ENCODE measurements at places on chromosomes 5 and 9.

DNA sequence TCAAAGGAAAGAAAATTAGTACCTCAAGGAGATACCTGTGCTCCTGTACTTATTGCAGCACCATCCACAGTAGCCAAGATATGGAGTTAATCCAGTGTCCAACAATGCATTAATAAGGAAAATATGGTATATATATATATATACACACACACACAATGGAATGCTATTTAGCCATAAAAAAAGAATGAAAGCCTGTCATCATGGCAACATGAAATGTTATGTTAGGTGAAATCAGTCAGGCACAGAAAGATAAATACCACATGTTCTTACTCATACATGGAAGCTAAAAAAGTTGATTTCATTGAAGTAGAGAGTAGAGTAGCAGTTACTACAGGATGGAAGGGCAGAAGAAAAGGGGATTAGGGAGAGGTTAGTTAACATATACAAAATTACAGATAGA lies 601.5 kb downstream of the ANXA1 start:
- no peak for DNase-seq

DNA sequence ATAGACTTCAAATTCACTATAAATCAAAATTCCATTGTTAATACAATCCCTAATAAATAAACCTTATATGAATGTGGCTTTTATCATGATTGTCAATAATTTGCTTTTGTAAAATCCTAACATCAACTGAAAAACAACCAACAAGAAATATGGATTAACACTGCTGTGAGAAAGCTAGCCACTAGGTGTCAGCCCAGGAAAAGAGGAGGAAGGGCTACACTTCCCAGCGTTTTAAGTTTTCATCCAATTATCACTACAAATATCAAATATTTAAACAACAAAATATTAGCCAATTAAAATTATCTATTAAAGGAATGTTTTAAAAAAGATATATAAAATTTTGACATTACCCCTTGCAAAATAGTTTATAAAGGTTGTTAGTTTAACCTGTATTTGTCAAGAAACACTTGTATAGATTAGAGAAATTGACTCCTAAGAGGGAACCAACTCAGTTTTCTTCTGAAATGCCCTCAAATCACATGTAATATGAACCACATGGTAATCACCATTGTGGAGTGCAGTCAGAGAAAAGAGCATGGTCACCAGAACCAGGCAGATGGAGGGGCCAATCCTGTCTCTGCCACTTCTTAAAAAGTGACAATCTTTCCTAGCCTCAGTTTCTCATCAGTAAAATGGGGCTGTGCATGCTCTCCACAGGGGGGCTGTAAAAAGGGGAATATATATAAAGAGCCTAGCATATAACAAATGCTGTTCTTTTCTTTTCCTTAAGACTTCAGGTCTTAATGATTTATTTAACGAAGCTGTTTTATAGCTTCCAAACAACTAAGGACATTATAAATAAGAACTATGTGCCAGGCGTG lies 188.2 kb downstream of the CRB2 start:
- DNase-seq: no peak

GRCh38 chr5:103385722-103386121 lies 127.2 kb downstream of the MACIR start:
- DNase-seq: no peak

DNA sequence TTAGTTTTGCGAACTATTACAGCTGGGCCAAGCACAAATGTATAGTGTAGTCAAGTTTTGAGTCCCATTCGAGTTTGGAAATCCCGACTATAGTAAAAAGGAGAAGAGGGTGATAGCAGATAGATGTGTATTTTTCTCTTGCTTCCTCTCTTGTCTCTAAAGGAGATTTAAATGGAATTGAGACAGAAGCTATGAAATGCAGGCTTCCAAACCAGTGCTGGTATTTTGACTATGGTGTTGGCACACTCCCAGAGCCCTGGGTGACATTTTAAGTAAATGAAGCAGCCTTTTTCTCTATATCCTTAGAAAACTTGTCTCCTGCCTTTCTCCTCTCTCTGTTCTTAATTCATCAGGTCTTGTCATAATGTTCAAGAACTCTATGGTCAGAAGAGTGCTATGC lies 17.7 kb upstream of the AUH start:
- no peak for DNase-seq

GRCh38 chr9:85995097-85995496 lies 54.2 kb downstream of the NAA35 start:
- DNase-seq: no peak

GRCh38 chr5:88552426-88552825 lies 283.8 kb upstream of the TMEM161B start:
- DNase-seq: no peak
